ENCODE measurements at places on chromosomes 2 and 18.

DNA sequence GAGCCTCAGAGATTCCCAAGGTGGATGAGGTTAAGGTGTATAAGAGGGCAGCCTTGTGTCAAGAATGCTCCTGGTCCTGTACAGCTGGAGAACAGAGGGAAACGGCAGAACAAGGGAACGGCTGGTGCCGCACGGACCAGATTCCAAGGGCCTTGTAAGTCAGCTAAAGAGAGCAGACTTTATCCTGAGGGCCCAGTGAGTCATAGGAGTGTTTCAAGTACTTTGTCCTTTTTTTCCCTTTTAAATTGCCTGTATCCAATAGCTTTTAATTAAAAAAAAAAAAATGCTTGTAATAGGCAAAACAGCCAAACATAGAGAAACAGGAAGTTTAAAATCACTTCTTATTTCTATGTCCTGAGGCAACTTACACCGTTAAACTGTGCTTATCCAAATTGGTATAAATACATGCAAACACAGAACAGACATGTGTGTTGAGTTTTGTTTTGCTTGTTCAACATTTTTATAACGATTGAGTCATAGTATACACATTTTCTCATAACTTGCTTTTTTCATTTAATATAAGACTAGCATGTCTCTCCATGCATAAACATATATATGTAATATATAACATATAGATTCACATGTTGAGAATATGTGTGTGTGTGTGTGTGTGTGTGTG lies 42.1 kb upstream of the EVA1A start:
- no peak for DNase-seq

DNA sequence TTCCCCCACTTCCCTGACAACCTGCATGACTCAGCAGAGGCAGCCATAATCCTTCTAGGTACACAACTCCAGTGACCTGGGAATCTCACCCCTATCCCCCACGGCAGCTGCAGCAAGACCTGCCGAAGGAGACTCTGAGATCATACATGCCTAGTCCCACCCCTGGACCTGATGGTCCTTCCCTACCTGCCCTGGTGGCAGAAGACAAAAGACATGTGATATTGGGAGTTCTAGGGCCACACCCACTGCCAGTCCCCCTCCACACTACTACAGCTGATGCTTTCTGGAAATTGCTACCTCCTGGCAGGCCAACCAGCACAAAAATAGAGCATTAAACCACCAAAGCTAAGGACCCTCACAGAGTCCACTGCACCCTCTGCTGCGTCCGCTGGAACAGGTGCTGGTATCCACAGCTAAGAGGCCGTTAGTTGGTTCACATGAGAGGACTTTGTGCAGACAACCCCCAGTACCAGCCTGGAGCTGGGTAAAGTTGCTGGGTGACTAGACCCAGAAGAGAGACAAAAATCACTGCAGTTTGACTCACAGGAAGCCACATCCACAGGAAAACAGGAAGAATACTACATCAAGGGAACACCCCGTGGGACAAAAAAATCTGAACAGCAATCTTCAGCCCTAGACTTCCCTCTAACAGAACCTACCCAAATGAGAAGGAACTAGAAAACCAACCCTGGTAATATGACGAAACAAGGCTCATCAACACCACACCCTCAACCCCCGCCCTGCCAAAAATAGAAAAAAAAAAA lies 12.5 kb downstream of the MARCO start:
- DNase-seq, result no peak

DNA sequence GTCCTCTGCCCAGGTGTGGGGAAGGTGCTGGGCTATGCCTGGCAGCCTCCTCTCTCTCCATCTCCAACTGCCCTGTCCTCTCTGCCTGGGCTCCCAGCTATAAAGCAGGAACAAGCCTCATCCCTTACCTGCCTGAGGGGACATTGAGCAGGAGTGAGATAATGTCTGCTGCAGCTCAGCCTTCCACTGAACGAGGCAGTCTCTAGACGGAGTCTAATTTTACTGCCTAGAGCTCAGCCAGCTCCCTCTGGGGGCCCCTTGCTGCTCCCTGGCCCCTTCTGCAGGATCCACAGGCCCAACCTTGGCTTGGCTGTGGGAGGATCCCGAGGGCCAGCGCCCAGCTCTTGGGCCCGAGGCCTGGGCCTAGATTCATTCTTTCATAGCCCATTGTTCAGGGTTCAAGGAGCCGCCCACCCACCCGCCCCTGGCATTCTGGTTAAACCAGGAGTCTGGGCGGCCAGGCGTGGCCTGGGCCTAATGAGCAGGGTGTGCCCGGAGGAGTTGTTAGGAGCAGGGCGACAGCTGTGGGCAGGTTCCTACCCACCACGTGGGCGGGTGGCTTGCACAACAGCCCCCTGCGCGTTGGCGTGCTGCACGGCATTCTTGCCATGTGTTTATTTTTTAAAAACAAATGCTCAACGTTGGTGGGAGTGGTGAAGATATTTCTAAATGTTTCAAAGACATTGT lies 44.6 kb downstream of the FOSL2 start:
- DNase-seq, result no peak

- DNase-seq, result no peak
Observed at GRCh38 chr2:77034445-77034844, 487.7 kb downstream of the LRRTM4 start.

DNA sequence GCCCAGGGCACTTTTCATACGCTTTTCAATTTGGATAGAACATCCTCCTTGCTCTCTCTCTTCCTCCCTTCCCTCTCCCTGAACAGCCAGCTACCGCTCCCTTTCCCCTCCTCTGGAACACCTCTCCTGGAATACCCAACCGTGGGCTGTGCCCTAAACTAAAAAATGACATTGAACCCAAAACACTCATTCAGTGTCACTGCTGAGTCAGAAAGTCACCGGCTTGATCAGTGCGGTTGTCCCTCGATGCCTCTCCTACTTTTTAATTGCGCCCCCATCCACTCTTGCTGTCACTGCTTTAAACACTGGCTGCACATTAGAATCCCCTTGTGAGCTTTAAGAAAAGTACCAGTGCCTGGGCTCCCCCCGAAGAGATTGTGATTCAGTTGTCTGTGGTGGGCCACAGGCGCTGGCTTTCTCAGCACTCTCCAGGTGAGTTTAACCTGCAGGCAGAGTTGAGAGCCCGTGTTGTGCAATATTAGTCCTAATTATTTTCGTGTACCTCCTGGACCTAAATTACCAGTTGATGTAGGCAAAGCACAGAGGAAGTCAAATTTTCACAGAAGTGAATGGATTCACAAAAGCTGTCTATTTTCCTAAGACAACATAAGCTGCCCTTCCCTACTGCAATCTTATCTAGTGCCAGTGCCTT lies 302.0 kb downstream of the PRKCE start:
- no peak for DNase-seq

All from GM12865 (cell line).